ENCODE measurements at places on chromosomes 2 and 18. TPM values are rescaled to one million over a fixed set of nuclear protein-coding genes. Genes with fewer than 3 reads are reported as not detected.
A peak's percentile ranks its signal among the peaks of the same experiment; 100 is the strongest.

DNA sequence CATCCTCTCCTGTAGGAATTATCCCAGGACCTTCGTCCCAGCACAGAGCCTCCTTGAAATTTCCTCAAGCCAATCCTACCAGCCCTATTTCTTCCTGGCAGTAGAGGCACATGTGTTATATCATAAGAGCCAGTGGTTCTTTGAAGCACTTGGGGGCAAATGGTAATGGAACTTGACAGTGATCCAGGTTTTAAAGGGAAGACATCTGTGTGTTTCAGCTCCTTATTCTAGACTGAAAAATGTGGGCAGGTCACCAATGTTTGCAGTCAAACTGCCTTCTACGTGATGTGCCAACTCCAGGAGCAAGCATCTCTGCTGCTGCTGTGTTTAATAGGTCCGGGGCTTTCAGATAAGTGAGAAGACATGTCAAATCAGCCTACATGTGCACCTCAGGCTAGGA, 157.1 kb downstream of the GALNT14 start:
- no peak overlapping the region for H3K27ac ChIP-seq
- no peaks in the 10 kb centered on the region for H3K36me3 ChIP-seq
- no peak for DNase-seq

DNA sequence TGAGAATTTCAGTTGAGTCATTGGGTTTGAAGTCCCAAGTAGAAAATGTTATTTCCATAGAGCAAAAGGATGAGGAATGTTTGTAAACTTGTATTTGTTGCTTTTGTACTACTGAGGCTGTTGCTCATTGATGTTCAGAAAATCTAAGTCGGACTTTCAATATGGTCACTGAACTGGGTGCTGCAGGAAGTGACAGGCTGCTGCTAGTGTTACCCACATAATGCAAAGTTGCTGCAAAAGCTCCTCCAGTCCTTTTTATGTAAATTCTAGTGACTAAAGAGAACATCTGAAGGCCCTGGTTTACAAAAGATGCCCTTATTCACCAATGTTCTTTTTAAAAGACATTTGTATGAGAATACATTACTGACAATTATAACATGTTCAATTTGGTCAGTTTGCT, 131.1 kb upstream of the FAM98A start:
- no peak for DNase-seq
- no peak overlapping the region for H3K4me3 ChIP-seq
- no peaks in the 10 kb centered on the region for H3K27me3 ChIP-seq
- H3K4me1 ChIP-seq = no peaks in the 10 kb centered on the region
- no peak overlapping the region for H3K27ac ChIP-seq

- H3K36me3 ChIP-seq = no peaks in the 10 kb centered on the region
- H3K27ac ChIP-seq = no peak overlapping the region
These were observed 217.6 kb downstream of the CDH7 start for GRCh38 chr18:65968239-65969004.

DNA sequence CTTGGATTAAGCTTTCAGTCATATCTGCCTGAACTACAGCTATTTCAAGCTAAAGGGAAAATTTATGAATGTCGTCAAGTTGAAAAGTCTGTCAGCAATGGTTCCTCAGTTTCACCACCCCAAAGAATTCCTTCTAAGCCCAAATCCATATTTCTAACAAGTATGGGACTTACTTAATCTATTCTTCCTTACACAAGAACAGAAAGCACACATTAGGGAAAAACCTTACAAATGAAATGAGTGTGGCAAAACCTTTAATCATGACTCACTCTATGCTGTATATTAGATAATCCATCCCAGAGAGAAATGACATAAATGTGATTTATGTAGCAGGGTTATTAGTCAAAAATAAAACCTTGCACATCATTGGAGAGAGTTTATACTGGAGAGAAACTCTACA, 78.9 kb downstream of the RAB31 start:
- no peak overlapping the region for H3K27ac ChIP-seq
- no peaks in the 10 kb centered on the region for H3K27me3 ChIP-seq
- H3K4me1 ChIP-seq = peaks cover 2% of the 10 kb centered on the region

DNA sequence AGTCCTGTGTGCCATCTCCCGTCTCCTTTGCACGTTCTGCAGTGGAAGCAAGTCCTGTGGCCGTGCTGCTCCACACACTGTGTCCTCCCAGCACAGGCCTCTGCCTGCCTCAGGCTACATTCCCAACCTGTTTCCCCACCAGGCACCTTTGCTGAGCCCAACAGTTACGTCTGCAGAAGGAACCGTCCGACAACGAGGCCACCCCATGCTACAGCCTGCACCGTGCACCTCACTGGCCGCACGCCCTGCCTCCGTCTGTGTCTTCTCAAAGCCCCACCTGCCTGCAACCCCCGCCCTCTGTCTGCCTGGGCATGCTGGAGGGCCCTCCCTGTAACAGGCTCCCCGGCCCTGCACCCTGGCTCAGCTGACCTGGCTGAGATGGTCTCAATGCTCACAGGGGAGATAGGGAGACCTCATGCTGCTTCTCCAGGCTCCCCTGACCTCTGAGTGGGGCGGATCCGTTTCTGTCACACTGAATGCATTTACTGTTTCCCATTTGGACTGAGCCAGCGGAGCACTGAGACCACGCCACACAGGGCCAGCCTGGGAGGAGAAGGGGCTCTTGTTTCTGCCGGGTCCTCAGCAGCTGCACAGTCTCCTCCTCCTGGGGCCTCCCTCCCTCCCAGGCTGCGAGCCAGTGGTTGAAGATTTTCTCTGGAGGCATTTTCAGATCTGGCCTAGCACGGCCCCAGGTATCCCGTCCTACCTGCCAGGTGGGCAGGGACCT, 109.1 kb upstream of the OTOS start:
- DNase-seq = no peak
- no peaks in the 10 kb centered on the region for H3K27me3 ChIP-seq
- peaks cover 21% of the 10 kb centered on the region for H3K4me1 ChIP-seq
- H3K4me3 ChIP-seq = no peak overlapping the region

GRCh38 chr2:132909427-132909826, 239.4 kb upstream of the LYPD1 start:
- H3K4me3 ChIP-seq = no peak overlapping the region
- no peaks in the 10 kb centered on the region for H3K27me3 ChIP-seq
- H3K36me3 ChIP-seq = no peaks in the 10 kb centered on the region
- no peak overlapping the region for H3K27ac ChIP-seq
- peak; percentile 72 for DNase-seq

Gene FNDC4
- 18.3 TPM for total RNA-seq

Gene ARHGEF33
- 0.50 TPM for total RNA-seq

Gene SERPINB13
- total RNA-seq = not detected
